ENCODE measurements at places on chromosomes 5 and 9.

DNA sequence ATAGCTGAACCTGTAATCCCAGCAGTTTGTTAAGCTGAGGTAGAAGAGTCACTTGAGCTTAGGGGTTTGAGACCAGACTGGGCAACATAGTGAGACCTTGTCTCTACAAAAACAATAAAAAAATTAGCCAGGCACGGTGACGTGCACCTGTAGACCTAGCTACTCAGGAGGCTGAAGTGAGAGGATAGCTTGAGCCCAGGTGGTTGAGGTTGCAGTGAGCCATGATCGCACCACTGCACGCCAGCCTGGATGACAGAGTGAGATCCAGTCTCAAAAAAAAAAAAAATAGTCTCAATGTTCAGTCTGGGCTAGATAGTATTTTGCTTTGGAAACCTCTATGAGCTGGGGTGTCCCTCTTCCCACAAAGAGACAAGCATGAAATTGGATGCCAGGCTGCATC is 51.9 kb upstream of the IQGAP2 start:
- DNase-seq = no peak

DNA sequence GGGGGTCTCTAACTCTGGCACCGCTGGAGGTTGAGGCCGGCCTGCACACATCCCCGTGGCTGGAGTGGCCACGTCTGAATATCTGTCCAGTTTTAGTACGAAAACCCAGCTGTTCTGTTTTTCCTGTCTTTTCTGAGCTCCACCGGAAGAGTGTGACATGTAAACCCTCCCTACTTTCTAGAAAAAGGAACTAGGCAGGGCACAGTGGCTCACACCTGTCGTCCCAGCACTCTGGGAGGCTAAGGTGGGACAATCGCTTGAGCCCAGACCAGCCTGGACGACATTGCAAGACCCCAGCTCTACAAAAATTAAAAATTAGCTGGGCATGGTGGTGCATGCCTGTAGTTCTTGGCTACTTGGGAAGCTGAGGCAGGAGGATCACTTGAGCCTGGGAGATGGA is 8.2 kb upstream of the PHYKPL start:
- no peak for DNase-seq

DNA sequence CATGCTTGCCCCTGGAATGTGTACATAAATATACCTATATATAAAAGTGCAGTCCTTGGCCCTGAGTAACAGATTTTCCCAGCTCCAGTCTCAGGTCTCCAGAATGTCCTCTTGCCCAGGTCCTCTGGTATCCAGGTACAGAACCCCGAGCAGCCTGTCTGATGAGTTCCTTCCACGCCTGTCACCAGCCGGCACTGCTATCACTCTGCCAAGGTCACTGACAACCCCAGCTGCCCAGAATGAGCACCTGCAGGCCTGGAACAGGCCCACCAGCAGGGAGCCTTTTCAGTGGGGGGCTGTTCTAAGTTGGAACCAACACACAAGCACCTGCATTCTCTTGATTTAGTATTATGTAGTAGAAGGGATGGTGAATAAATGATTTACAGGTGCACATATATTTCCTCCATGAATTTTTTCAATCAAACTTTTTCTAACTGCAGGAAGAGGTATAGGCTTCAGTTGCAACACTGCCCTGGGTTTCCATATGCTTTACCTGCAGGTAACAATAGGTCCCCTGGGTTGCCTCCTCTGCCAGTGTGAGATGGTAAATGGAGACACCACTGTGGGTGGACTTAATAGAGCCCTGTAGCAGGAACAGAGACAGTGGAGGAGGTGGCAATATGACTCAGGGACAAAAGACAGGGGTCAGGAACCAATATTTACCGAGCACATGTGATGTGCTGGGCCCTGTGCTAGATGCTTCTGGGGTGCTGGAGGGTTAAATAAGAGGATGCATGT is 291.9 kb downstream of the SPOCK1 start:
- no peak for DNase-seq

GRCh38 chr5:191036-191948 is at the start of gene LRRC14B:
LRRC14B (plus strand) TSS chr5:191495; CDS start chr5:191539, 44 bp downstream.
- DNase-seq = no peak

DNA sequence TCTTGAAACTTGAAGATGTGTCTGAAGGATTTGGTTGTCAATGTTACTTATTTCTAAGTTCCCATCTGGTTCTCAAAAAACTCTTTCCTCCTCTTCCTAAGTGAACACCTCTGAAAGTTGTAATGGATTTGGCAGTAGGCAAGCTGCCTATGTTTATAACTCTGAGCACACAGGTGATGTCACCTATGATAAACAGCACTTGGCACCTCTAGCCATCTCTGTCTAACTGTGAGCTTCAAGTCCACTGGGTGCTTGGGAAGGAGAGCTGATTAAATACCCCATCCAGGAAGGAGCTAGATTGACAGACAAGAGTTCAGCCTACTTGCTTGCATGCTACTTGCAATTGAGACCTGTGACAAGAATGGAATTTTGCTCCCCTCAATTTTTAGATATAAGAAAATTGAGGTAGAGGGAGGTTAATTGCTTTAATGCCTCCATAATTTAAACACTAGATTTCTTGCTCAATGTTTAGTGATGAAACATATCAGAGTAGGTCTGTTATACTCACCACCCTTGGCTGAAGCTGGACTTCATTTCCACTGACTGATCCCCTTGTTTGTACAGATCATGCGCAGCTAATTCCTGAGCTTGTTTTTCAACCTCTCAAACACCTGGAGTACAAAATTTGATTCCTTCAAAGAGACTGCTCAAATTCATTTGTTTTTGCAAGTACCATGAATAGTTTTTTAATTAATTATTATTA is 49.9 kb downstream of the PDE4D start:
- DNase-seq = no peak

- no peak for DNase-seq
Observed at GRCh38 chr9:111712369-111712768, 51.0 kb downstream of the GNG10 start.

GRCh38 chr9:78510035-78510434 is 213.1 kb downstream of the PSAT1 start:
- DNase-seq = no peak

Data from stimulated activated CD8-positive, alpha-beta memory T cell treated with anti-CD3 and anti-CD28 coated beads, Interleukin-15, amount 100 ng/mL, for 1 hour (primary cell).